GM06990 (cell line): ENCODE measurements at places on chromosomes 3 and 15.
A peak's percentile ranks its signal among the peaks of the same experiment; 100 is the strongest.

- no peak for DNase-seq
Observed at GRCh38 chr3:134621854-134622253, 29.0 kb downstream of the KY start.

- DNase-seq = no peak
Observed at GRCh38 chr3:138172625-138173024, 2.1 kb downstream of the DBR1 start.

- DNase-seq = peak; percentile 44
Observed at GRCh38 chr15:101264911-101265641, 12.2 kb downstream of the SELENOS start.

GRCh38 chr15:70248116-70249025 is 150.7 kb upstream of the TLE3 start:
- DNase-seq = no peak

DNA sequence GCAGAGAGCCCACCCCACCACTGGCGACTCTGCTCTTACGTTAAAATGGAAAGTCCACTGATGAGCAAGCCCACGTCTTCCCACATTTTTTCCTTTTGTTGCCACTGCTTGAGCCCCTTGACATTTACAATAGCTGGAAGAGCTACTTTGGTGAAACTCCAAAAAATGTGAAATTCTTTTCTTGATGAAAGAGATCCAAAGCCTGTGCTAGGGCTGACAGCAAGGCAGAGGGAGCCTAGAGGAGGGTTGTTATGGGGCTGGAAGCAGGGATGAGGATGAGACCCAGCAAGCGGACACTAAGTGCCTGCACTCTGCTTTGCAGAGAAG is 97.1 kb downstream of the CEMIP start:
- no peak for DNase-seq

DNA sequence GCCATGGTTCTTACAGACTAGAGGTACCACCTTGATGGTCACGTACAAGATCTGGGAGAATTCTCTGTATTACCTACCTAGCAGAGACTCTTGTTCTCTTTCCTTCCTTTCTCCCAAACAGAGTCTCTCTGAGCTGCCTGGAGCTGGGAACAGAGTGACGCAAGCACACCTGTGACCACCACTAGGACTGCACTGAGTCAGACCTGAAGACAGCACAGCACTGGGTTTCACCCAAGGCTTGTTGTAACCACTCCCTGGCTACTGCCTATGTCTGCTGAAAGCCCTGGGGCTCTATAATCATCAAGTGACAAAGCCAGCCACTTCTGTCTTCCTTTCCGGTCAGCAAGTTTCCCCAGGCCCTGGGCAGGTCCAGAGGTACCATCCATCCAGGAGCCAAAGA is 293.3 kb upstream of the CNTN4 start:
- no peak for DNase-seq

DNA sequence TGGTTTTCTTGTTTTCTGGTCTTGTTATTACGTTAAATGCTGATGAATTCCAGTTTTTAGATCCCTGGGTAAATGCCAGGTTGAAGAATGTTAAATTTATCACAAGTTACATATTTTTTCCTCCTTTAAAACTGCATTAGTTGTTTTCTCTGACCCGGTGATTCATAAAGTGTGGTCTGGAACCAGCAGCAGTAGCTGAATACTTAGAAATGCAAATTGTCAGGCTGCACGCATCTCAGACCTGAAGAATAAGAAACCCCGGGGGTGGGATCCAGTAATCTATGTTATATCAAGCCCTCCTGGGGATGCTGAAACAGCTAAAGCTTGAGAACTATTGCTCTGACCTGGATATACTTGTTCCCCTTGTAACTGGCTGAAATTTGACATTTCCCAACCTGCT is 69.1 kb downstream of the PEX5L start:
- no peak for DNase-seq

GRCh38 chr3:122353893-122354401 is 28.9 kb downstream of the CSTA start:
- DNase-seq = no peak

- no peak for DNase-seq
Observed at GRCh38 chr3:77134769-77135168, 94.9 kb downstream of the ROBO2 start.

DNA sequence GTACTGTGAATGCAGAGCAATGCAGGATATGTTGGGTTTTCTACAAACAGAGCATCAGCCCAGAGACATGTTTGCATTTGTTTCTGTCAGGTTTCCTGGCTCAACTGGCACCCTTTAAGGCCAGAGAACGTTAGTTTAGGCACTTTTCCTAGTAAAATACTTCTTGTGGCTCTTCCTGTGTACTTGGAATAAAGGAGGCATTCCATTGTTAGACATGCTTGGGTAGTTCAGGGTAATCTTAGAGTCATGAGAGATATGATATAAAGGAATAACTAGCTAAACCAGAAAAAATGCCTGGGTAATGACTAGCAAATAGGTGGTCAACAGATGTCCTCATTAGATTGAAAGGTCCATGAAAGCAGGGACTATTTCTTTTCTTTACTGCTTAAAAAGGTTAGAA is 60.4 kb upstream of the RBM5 start:
- DNase-seq = no peak

- no peak for DNase-seq
Observed at GRCh38 chr15:77584201-77584600, 48.5 kb downstream of the LINGO1 start.

GRCh38 chr3:189172668-189173419 is 1.1 kb downstream of the TPRG1 start:
- no peak for DNase-seq

DNA sequence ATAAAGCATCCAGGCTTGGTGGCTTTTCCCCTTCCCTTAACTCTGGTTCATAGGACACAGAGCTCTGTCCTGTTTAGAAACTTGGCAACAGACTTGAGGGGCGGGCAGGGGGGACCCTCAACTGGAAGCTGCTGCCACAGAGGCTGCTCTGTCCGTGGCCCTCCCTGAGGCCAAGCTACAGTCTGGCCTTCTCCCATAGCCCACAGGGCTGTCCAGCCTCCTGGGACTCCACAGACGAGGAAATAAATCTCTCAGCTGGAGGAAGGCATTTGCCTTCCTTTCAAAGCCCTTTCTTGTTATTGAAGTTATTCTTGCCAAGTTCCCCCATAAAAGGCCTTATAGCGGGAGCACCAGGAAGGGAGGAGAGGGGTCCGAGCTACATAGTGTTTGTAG is 248.8 kb upstream of the TPM1 start:
- DNase-seq = no peak

- DNase-seq = peak; percentile 29
Observed at GRCh38 chr15:68650901-68651709, 72.3 kb downstream of the CORO2B start.

- no peak for DNase-seq
Observed at GRCh38 chr15:100663086-100663914, 60.9 kb downstream of the ASB7 start.

- peak; percentile 50 for DNase-seq
Observed at GRCh38 chr3:46369675-46370132, 1.0 kb upstream of the CCR5 start.

DNA sequence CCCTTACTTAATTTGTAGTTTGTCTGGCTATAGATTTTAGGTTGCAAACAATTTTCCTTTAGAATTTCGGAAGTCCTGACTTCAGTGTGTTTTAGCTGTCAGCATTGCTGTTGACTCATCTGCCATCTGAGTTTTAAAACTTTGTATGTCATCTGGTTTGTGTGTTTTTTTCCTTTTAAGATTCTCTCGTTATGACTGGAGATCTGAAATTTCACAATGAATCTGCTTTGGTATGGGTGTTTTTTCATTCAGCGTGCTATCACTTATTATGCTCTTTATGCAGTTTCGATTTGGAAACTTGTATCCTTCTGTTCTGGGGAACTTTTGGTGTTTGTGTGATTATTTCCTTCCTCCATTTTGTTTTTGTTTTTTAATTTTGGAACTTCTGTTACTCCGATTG is 53.7 kb upstream of the ZNF280D start:
- peak; percentile 32 for DNase-seq

DNA sequence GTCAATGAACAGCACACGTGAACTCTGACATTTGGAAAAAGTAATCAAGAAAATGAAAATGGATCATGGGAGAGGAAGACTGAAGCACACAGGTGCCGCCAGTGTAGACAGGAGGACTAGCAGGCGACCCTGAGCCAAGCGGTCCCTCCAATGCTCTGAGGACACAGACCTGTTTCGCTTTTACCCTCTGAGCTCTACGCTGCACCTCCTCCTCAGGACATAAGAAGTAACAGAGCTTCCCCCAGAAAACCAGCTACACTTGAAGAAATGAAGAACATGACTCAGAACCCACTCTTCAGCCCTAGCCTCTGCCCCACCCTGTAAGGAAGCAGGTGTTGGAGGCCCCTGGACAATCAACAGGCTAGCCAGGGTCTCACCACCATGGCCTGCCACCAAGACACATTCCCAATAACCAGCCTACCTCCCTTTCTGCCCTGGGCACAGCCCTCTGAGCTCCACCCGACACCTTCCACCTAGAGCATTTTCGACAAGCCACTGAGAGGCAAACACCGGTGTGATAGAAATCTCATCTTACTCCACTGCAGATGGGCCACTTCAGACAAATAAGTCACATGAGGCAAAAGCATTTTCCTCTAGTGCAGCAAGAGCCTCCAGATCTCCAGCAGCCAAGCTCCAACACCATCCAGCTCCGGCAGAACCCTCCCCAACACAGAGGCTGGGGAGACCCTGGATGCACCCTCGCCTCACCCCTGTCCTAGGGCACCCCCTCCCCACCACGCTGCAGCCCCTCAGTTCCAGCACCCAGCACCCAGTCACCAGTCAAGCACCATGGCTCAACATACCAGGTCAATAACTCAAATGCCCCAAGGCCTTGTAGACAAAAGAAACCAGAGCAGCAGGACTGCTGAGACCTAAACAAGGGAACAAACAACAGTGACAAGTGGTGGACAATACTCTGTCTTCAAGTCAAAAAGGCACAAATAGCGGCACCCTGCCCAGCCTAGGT is 11.4 kb downstream of the FAM174B start:
- peak; percentile 42 for DNase-seq

DNA sequence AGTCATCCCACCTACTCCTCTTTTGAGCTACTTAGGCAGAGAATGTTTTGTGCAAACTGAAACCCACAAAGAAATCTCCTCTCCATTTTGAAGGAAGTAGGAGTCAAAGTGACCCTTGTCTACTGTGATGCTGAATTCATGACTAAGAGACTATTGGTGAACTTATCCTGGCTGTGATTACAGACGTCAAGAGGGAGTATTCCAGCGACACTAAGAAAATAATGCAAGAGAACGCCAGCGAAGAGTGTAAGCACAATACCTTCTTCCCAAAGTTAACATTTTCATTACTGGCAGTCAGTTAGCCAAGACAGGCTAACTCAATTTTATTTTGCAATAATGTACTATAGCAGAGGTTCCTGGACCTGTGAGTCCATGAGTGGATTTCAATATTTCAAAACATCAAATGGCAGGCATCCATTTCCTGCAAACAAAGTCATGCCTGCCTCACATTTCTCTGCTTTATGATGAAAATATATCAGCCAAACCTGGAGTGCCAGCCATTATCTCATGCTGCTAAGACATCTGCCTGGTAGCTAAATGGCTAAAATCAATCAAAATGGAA is 59.0 kb downstream of the CTNNB1 start:
- DNase-seq = no peak

- no peak for DNase-seq
Observed at GRCh38 chr15:40904552-40905201, 10.4 kb downstream of the VPS18 start.

DNA sequence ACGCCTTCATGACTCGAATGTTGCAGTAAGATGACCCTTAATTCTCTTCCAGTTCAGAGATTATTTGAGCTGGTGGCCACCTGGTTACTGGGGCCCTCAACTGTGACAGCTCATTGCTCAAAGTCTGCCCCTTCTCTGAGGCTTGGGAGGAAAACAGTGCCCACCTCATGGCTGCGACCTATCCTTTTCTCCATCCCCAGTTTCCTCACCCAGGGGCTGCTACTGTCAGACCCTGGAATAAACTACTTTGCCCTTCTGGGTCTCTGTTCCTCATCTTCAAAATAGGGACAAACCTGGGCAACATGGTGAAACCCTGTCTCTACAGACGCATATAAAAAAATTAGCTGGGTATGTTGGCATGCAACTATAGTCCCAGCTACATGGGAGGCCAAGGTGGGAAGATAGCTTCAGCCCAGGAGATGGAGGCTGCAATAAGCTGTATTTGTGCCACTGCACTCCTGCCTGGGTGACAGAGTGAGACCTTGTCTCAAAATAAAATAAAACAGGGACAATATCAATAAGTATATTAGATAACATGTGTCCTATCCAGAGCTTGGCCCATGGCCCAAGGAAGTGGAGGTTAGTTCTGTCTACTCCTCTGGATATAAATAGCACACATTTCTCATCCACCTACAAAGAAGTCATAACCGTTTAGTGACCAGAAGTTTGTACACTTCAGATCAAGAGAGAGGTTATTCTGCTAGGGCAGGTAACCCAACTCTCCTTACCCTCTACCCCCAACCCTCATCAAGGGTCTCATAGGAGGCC is 2.2 kb upstream of the RASL12 start:
- no peak for DNase-seq

GRCh38 chr15:57780471-57780870 is 74.0 kb downstream of the POLR2M start:
- DNase-seq = no peak

GRCh38 chr3:45496555-45496954 is 98.0 kb upstream of the LIMD1 start:
- DNase-seq = no peak

GRCh38 chr15:62558640-62559380 is 393.7 kb upstream of the C2CD4B start:
- no peak for DNase-seq

DNA sequence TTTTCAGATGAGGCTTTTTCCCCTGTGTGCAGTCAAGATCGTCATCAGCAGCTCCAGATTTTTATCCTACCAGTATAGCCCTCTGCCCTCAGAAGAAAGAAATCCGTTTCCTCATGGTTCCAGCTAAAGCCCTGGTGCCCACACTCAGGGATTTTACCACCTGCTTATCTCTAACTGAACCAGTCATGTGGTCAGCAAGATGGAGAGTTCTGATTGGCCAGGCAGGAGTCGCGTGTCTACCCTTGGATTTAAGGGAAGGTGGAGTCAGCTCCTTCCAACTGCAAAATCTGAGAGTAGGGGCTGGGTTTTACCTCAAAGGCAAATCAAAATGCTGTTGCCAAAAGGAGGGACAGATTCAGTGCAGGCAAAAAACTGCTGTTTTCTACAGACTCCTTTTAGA is 135.3 kb downstream of the LRTM1 start:
- no peak for DNase-seq

DNA sequence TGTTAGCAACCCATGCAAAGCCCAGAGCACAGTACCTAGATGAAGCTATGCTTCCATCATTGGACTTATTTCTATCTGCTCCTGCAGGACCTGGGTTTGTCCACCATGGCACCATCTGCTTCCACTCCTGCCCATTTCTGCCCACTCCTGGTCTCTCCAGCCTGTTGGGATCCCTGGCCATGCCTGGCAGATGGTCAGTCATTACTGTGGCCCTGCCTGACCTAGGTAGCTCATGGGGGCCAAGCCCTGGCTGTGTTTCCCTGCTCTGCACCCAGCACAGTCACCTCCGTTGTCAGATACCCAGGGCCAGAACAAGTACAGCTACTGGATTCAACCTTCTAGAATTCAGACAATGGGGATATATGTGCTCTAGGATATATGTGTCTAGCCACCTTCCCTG is 185.8 kb upstream of the TLE3 start:
- no peak for DNase-seq

- DNase-seq = peak; percentile 4
Observed at GRCh38 chr3:67290438-67290837, 292.3 kb downstream of the KBTBD8 start.
